ENCODE measurements at places on chromosomes 12 and 14.

DNA sequence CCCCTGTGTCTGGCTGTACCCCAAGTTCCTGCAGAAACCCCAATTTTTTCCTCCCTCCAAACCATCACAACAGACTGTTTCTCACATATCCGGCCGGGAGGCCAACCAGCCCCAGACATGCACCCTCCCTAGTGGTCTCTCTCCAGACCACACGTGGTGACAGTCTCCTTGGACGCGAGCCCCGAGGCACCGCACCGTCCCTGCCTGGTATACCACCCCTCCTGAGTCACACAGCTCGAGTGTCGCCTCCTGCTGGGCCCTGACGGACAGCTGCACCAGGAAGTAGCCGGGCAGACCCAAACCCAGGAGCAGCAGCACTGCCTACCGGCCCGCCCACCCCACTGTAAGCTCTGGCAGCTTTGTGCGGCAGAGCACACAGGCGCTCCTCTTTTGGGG, 97.4 kb downstream of the RFLNA start:
- no peak for DNase-seq

GRCh38 chr12:87406926-87407325, 622.3 kb downstream of the C12orf50 start:
- no peak for DNase-seq

GRCh38 chr12:104263580-104264358, 39.8 kb upstream of the EID3 start:
- DNase-seq, result no peak

- no peak for DNase-seq
These were observed 232.7 kb downstream of the RASSF9 start for GRCh38 chr12:85603556-85603955.

DNA sequence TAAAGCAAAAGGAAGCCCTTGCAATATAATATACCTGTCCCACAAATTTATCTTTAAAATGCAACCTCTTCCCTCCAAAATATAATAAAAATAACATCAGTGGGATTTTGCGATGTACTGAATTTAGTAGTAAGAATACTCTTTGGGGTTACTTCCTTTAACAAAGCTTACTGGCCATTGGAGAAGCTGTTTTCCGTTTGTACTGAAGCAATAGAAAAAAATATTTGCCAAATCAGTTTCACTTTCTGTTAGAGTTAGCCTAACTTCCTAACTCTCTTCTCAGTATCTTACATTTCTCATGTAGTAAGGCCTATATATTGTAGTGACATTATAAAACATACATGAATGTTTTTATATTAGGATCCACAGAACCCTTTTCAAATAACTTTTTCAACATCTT, 3.7 kb downstream of the MAX start:
- no peak for DNase-seq

- DNase-seq, result no peak
These were observed 4.3 kb upstream of the PAPLN start for GRCh38 chr14:73232984-73233383.

DNA sequence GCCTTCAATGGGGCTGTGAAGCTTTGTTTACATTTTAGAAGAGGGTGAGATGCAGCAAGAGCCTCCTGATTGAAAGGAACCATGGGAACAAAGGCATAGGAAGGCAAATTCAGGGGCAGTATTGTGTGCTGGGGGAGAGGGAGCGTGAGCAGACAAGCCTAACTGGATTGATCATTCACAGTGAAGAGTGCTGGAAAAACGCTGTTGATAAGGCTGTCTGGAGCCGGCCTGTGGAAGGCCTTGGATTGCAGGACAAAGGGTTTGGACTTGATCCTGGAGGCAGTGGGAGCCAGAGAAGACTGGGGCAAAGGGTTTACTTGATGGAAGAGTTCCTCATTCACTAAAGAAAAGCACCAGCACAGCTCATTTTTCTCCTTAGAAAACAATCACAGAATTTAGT, 160.5 kb downstream of the PAH start:
- DNase-seq, result no peak

GRCh38 chr12:13896063-13896626, 85.3 kb downstream of the GRIN2B start:
- DNase-seq, result no peak
